Activated T-cell treated with anti-CD3 and anti-CD28 coated beads for 4 hours (primary cell): ENCODE measurements at places on chromosomes 13 and 19.

- DNase-seq, result no peak
Observed at GRCh38 chr13:45941261-45941660, 89.7 kb upstream of the SIAH3 start.

- DNase-seq, result no peak
Observed at GRCh38 chr13:30523211-30523610, 57.5 kb upstream of the HMGB1 start.

- no peak for DNase-seq
Observed at GRCh38 chr13:23433171-23434153, at the start of gene SACS. TSS of gene SACS (minus strand) at chr13:23433702. CDS start at chr13:23411239, 22,463 bp downstream.

DNA sequence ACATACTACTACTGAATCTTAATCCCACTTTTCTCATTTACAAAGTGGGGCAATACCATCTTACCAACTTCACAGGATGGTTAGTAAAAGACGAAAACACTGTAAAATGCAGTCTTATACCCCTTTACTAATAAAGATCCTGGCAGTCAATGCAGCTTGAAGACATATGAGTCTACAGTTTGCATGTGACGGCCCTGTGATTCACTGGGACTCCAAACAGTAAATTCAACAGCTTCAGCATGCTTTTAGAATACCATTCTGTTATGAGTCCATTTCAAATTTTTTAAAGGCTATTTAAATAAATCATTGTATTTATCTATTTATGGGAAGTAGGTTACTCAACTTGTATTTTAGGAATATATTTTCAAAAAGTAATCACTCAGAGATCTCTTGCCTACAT is 629.1 kb downstream of the LIG4 start:
- DNase-seq, result no peak
